ENCODE measurements at places on chromosomes 2 and 18.

- no peak for DNase-seq
Measured at GRCh38 chr2:206112846-206113547, 27.0 kb upstream of the INO80D start.

GRCh38 chr18:1062588-1062987 lies 157.9 kb downstream of the ADCYAP1 start:
- DNase-seq: no peak

DNA sequence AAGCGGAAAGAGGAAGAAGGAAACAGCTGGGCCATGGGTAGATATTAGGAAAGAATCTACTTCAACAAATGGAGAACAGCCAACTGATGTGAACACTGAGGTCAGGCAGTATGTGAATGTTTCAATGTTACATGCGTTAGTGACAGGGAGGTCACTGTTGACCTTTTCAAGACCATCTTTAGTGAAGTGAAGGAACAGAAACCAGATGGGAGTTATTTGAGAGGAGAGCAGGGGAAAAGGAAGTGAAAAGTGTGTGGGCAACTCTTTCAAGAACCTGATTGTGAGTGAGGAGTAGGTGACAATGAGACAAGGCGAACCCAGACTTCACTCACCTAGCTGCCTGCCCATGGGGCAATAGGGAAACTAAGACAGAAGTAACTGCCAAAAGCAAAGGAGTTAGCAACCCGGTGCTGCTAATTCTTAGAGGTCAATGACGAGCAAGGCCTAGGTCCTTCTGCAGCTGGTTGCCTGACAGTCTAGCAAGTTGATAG lies 67.0 kb downstream of the SP3 start:
- DNase-seq: no peak

- no peak for DNase-seq
Measured at GRCh38 chr18:75161256-75162028, 47.5 kb downstream of the PTGR3 start.

GRCh38 chr2:43133708-43134570 lies 92.5 kb downstream of the ZFP36L2 start:
- no peak for DNase-seq

- DNase-seq: no peak
Measured at GRCh38 chr2:26968001-26968400, 2.4 kb upstream of the MAPRE3 start.

GRCh38 chr18:61549416-61549815 lies 216.2 kb downstream of the CDH20 start:
- no peak for DNase-seq

GRCh38 chr2:59741840-59742239 lies 811.6 kb downstream of the BCL11A start:
- no peak for DNase-seq

DNA sequence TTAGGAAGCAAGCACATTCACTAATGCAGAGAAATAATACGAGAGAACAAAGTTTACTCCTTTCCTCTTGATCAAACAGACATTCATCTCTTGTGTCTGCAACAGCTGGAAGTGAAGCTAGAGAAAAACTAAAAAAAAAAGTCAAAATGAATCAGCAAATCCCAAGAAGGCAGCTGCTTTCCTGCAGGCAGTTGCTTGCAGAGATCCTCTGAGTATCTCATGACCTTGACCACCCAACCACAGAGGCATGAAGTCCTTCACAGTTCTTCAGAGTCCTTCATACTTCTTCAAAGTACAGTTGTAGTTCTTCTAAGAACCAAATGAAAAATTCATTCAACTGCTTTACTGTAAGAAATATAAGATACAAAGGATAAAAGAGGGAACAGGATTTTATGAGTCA lies 97.2 kb upstream of the ACVR1C start:
- DNase-seq: no peak

- no peak for DNase-seq
Measured at GRCh38 chr2:28063492-28063962, 173.0 kb downstream of the BABAM2 start.

- no peak for DNase-seq
Measured at GRCh38 chr2:127506510-127506909, 19.8 kb downstream of the IWS1 start.

DNA sequence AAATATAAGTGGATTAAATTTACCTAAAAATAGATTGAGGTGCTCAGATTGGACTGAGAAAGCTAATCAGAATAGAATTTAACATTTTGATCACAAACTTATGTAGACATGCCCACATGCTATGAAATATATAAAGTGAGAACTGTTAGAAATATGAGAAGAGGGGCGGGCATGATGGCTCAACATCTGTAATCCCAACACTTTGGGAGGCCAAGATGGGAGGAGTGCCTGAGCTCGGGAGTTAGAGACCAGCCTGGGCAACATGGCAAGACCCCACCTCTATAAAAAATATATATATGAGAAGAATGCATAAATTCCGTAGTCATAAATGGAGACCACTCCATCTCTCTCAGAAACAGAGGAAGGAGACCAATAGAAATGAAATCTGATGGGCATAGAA lies 25.7 kb downstream of the NTSR2 start:
- DNase-seq: no peak

DNA sequence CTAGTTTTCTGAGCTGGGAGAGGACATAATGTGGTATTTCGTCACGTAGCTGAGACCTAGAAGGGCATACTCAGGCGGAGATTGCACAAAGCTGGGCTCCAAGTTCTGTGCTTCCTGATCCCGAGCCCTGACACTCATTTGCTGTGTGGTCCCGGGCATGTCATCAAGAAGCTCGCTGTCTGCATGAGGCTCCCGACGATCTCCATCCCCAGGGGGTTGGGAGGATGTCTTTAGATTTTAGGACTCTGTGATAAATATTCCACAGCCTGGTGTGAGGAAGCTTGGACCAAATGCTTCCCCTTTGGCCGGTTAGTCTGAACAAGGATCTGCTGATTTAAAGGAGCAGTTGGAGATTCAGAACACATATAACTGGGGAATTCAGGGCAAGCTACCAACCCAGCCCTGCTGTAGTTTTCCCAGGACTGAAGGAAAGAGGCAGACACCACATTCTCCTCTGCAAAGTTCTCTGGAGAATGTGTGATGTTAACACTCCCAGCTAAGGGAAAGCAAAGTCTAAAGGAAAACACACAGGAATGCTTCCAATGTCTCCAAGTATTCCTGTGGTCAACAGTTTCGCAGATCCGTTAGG lies 2.3 kb downstream of the KCNE4 start:
- DNase-seq: peak; percentile 50

DNA sequence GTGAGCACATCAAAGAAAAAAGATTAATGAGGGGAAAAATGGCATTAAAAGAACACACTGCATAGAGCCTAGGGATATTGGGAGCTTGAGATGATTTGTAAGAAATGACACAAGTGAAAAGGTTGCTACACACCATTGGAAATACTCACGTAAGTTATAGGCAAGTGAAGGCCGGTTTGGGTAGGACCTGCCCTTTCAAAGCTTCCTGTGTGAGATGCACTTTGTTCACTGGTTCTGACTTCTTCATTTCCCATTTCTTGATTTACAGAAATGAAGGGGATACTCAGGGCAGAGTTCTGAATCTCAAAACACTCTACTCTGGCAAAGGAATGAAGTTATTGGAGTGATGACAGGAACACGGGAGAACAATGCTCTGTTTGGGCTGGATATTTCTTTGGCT lies at the start of gene IL18RAP:
IL18RAP (plus strand) TSS at position 251 of the 400 bp plus-strand sequence; CDS start at position 369, 118 bp downstream.
- DNase-seq: no peak
